SK-N-SH (cell line): ENCODE measurements at places on chromosomes 11 and 22. TPM values are rescaled to one million over a fixed set of nuclear protein-coding genes. Genes with fewer than 3 reads are reported as not detected.

The KCNQ1OT1 gene
- 0.03 and 0.05 TPM in 2 replicates for polyA plus RNA-seq

The NAV2 gene
- polyA plus RNA-seq: 19.0 and 26.2 TPM in 2 replicates

The BRMS1 gene
- polyA plus RNA-seq: 70.0 and 76.5 TPM in 2 replicates

The POLD4 gene
- polyA plus RNA-seq: 80.4 and 89.4 TPM in 2 replicates

The SGSM1 gene
- 0.15 and 0.26 TPM in 2 replicates for polyA plus RNA-seq

The USP2 gene
- 0.81 and 0.97 TPM in 2 replicates for polyA plus RNA-seq

The CBLIF gene
- not detected in 2 replicates for polyA plus RNA-seq

The CSNK1E gene
- polyA plus RNA-seq: 126 and 130 TPM in 2 replicates

The LRRC74B gene
- polyA plus RNA-seq: 0.02 and 0.03 TPM in 2 replicates

The CD82 gene
- polyA plus RNA-seq: 35.6 and 39.2 TPM in 2 replicates

The KCTD17 gene
- 57.8 and 68.3 TPM in 2 replicates for polyA plus RNA-seq

The IL18BP gene
- 5.0 and 6.8 TPM in 2 replicates for polyA plus RNA-seq

The TSSK2 gene
- not detected in 2 replicates for polyA plus RNA-seq

GRCh38 chr22:17633217-17633997, 4.9 kb upstream of the ATP6V1E1 start:
- no peak for DNase-seq

DNA sequence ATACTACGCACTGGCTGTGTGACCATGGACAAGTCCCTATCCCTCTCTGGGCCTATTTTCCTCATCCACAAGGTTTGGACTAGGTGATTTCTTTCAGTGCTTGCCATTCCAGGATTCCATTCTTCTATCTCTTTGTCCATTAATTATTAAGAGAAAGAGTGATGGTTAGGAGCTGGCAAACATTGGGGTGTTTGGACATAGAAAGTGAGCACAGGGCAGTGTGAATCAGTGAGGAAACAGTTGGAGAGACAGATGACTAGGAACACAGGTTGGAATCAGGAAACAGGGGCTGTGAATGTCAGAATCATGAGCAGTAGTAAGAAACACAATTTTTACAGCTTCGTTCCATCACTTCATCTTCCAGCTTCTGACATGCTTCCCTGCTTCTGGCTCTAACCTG, 211.8 kb downstream of the INSC start:
- no peak for DNase-seq

DNA sequence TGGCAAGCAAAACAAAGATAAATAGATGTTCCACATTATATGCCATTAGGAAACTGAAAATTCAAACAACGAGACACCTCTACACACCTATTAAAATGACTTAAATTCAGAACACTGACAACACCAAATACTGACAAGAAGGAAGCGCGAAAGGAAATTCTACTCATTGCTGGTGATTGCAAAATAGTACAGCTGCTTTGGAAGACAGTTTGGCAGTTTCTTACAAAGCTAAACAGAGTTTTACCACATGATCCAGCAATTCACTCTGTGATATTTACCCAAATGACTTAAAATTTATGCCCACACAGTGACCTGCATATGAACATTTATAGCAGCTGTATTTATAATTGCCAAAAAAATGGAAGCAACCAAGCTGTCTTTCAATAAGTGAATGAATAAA, 232.6 kb downstream of the CASP12 start:
- no peak for DNase-seq

DNA sequence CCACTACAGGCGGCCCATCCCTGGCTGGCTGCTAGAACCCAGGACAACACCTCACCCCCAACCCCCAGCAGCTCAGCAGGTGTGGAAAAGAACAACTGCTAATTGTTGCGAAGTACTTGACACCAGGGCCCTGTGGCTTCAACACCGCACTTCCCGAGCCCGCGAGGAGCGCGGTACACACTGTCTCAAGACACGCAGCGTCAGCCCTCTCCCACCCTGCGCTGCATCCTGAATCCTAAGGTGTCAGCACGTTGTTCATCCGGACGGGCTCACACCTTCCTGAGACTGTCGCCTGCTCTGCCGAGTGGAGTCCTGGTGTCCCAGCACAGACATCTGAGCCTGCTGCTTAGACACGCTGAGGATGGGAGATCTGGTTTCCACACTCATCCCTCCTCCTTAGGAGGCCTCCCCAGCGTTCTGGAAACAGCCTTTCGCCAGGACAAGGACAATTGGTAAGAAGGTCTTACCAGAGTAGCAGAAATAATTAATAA, 1336.2 kb downstream of the BRD1 start:
- DNase-seq: no peak

- DNase-seq: no peak
Measured at GRCh38 chr11:47720651-47721050, 5.5 kb upstream of the AGBL2 start.

- no peak for DNase-seq
Measured at GRCh38 chr11:40376331-40376730, 1083.1 kb downstream of the LRRC4C start.

DNA sequence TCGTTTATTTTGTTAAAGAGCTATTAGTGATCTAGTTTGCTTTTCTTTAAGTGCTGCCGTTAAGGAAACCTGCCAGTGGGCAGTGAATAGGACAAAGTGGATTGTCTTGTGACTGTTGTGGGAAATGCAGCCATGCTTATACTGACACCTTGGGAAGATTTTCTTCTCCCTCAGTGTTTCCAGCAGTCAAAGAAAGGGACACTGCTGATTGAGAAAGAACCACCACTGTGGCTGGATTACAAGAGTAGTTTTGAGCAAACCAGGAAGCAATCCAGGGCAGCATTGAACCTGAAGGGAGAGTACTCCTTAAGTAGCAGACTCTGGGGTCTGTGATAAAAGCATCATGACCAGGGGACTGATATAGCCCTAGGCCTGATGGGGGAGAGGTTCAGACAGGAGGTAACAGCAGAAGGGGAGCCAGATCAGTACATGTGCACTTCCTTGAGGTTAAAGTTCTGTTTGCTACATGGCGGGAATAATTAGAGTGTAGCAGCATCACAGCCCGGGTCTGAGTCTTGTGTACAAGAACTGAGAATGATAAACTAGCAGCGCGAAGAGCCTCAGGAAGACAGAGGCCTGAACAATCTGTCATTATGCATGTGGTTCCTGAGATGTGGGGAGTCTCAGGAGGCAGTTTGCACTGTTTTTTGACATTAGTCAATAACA, 167.8 kb downstream of the C11orf91 start:
- DNase-seq: no peak

- no peak for DNase-seq
Measured at GRCh38 chr11:80007616-80008015, 566.8 kb upstream of the TENM4 start.

- DNase-seq: peak; percentile 40
Measured at GRCh38 chr11:61361237-61361740, 393 bp downstream of the CYB561A3 start.

GRCh38 chr22:27873472-27873871, 45.6 kb downstream of the PITPNB start:
- DNase-seq: no peak

GRCh38 chr11:44315947-44316658, 6.2 kb upstream of the ALX4 start:
- DNase-seq: peak; percentile 82

DNA sequence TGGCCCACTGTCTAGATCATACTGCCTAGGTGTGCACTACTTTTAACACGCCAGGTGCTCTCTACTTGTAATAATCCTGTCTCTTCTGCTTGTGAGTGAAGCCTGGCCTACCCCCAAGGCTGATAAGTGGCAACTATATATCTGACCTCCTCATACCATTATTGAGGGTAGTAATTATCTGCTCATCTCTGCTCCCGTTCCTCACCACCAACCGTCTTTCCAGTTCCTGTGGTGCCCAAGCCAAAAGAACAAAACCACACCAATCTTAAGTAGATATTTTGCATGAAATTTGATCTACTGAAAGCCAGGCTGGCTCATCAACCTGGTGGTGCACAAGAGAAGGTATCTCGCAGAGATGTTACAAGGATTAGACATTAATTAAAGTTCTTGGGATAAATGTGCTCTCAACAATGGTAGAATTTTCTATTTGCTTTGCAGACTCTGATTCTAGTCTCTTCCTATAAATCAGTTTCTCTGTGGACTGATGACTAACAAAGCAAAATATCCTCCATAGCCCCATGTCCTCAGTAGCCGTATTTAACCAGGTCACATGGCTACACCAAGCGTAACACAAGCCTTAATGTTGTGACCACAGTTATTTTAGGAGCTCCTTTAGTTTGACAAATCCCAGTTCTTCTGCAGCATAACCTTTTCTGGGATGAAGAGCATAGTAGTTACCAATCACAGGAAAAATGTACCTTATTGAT, 267.2 kb downstream of the NTM start:
- no peak for DNase-seq

DNA sequence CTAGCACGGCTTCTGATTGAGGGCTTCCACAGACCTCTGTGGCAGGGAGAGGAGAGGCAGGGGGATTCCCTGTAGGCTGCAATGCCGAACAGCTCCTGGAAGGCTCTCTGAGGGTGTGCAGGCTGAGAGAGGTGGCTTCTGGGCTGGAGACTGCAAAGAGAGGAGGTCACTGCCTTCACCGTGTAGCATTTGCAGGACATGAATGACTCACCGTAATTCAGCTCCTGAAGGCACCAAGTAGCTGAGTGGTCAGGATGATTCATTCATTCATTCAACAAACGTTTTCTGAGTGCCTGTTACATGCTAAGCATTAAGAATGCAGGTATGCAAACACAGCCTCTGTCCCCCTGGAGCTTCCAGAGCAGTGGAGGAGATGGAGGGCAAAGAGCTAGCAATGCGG, 18.0 kb upstream of the EIF3D start:
- no peak for DNase-seq

DNA sequence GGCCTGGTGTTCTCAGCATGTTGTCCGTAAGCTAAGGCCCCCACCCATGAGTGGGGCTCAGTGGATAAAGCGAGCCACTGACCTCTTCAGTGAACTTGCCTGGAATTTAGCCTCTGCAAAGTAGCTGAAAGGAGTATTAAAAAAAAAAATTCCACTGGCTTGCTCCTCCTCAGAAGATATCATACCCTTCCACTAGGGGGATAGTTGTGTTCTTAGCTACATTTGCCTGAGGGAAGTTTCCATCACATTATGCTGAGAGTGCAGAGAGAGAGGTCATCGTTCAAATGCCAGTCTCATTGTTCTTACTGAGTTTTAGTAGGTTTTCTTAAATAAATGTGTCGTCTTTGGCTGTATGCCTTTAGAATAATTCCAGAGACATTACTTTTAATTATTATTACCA, 879.7 kb downstream of the JRKL start:
- peak; percentile 2 for DNase-seq

GRCh38 chr11:76074148-76075095, 131.9 kb downstream of the WNT11 start:
- no peak for DNase-seq

- no peak for DNase-seq
Measured at GRCh38 chr22:20199413-20199842, 48.6 kb upstream of the CCDC188 start.

DNA sequence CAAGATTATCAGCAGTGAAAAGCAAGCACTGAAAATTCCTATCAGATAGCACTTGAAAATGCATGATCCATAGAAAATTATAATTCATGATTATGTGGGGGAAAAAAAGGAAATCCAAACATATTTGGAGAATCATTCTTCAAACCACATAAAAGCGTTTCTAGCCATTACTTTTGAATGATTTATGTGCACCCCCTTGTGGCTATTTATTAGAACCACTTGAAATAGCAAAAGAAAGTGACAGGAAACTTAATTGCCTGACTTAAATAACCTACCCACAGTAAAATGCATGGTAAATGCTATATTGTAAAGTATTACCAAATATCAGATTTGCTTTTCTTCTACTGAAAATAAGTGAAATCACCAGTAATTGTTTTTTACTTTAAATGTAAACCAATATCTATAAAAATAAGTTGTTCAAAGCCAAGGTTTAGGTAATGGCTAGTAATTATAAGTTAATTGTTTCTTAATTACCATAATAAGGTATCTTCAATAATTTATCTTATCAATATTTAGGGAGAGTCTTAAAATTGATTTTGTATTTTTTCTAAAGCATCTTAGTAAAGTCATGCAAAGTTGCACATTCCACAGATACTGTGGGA, 168.5 kb downstream of the ARHGAP42 start:
- peak; percentile 4 for DNase-seq

- DNase-seq: no peak
Measured at GRCh38 chr11:73028611-73029010, 113.5 kb downstream of the FCHSD2 start.

- DNase-seq: no peak
Measured at GRCh38 chr11:46618837-46619236, 1.5 kb downstream of the ATG13 start.

DNA sequence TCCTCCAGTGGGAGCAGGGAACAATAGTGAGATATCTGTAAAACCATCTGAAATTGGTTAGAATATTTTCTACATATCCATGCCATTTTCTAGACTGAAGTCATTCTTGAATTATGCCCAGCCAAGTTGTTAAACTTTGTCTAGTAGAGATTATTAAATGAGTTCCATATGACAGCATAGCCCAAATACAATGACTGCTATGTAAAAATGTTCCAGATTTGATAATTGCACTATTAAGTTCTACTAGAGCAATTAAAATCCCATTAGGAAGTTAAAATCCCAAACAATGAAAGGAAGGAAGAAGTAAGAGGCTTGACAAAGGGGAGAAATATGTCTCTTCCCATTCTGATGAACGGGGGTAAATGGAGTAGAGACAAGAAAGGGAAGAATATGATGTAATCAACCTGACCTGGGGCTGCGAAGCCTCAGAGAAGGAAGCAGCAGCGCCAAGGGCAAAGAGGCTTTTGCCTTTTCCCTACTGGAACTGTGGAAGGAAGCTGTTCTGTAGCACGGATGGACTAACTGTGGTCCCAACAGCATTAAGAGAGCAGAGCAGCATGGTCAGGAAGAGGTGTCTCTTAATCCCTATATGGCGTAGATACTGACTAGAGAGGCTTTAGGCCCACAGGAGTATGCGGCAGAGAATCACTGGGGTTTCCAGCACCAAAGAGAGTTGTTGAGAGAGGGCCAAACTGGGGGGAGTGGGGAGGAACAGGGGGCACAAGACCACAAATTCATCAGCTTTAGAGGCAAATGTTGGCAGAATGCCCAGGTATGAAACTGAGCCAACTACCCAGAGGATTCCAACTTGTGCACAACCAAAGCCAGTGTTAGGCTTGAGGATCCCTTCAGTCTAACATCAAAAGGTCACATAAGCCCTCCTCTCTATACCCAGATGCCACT, 26.7 kb downstream of the RRP8 start:
- DNase-seq: peak; percentile 56

GRCh38 chr11:66335531-66336233, 552 bp downstream of the RIN1 start:
- peak; percentile 81 for DNase-seq

GRCh38 chr11:116861539-116861938, 24.1 kb upstream of the APOA1 start:
- no peak for DNase-seq

DNA sequence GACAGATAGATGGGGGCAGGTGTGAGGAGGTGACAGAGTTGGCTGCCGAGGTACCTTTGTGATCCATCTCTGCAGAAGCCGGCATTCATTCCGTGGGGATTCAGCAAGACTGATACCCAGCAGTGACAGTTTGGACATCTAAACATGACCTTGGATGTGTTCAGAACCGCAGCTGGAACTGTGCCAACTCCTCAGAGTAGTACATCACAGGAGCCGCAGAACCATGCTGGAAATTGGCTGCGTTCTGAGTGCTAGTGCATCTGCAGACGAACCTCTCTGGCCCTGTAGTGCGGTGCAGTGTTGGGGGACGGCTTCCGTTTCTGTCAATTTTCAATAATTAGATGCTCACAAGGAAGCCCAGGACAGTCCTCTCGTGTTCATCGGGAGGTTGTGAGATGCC, 772.1 kb downstream of the NTM start:
- no peak for DNase-seq

- no peak for DNase-seq
Measured at GRCh38 chr22:40782521-40782920, 36.6 kb downstream of the SLC25A17 start.
